Fibroblast of mammary gland (primary cell): ENCODE measurements at places on chromosomes 16 and 17.
A peak's percentile ranks its signal among the peaks of the same experiment; 100 is the strongest.

GRCh38 chr16:75345711-75346110 is 87.6 kb downstream of the CFDP1 start:
- no peak for DNase-seq

DNA sequence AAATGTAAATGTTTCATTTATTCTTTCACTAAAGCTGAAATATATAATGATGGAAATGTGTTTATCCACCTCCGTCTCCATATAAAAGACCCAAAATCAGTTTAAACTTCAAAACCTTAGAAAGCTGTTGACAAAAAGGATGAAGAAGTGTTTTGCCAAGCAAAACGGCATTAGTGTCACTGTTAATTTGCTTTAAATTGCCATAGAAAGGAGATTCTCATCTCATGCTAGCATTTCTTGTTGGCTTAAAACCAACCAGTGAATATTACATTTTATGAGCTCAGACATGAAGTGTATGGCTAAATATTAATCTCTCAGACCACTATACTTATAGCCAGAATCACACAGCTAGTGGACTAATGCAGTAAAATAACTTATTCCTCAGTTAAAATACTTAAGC is 398.8 kb downstream of the KIF2B start:
- no peak for DNase-seq

GRCh38 chr16:17520561-17520960 is 49.8 kb upstream of the XYLT1 start:
- DNase-seq = peak; percentile 77

- no peak for DNase-seq
These were observed 10.3 kb upstream of the SRCAP start for GRCh38 chr16:30688701-30689100.

DNA sequence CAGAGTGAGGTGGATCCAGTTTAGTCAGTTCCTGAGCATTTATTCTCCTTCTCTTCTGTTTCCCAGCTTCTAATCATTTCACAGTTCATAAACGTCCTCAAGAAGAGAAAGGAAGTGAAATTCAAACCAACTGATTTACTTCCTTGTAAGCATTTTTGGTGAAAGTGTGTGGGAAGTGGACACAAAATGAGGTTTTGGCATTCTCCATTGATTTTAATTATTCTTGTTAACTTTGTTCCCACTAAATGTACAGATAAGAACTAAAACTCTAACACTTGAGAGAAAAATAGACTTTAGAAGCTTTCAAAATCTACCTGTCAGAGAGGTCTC is 42.7 kb upstream of the CORO6 start:
- DNase-seq = no peak
